Sigmoid colon (tissue), 7 donors: ENCODE measurements at places on chromosomes 13 and 19.

DNA sequence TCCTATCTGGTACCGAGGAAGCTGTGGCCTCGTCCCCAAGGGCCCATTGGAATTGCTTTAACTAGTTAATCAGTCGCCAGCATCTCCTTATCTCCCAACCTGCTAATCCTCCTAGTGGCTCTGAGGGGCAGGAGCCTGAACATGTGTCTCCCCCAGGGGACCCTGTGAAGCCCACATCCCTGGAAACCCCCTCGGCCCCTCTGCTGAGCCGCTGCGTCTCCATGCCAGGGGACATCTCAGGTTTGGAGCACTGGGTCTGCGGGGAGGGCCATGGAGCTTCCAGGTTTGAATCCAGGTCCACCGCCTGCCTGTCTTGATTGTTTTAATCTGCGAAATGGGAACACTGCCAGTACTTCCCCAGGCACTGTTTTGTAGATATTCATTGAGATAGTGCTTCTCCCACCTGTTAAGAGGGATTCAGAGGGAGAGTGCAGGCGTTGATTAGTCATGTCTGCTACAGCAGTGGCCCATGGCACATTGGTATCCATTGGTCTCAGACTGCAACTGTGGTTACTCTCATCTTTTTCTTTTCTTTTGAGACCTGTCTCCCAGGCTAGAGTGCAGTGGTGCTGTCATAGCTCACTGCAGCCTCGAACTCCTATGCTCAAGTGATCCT is 6.4 kb downstream of the PNPLA6 start:
- DNase-seq = no peak
- H3K4me1 ChIP-seq = no peaks in the 10 kb centered on the region
- no peak overlapping the region for H3K4me3 ChIP-seq
- peaks cover 91% of the 10 kb centered on the region for H3K36me3 ChIP-seq
- H3K27ac ChIP-seq = no peak overlapping the region

- no peak within 1 kb of the TSS for H3K27ac ChIP-seq
- no peaks in the 10 kb centered on the region for H3K36me3 ChIP-seq
- DNase-seq = no peak
- H3K4me3 ChIP-seq = no peak within 1 kb of the TSS
- H3K4me1 ChIP-seq = no peaks in the 10 kb centered on the region
Observed at GRCh38 chr19:1000095-1000494, at the start of gene GRIN3B. TSS of gene GRIN3B (plus strand) at chr19:1000419. CDS start at chr19:1000438, 19 bp downstream.

GRCh38 chr19:42433503-42434260 is 6.5 kb upstream of the LIPE start:
- H3K4me3 ChIP-seq = no peak overlapping the region
- no peak for DNase-seq
- no peaks in the 10 kb centered on the region for H3K4me1 ChIP-seq
- H3K27ac ChIP-seq = no peak overlapping the region
- no peaks in the 10 kb centered on the region for H3K27me3 ChIP-seq
- no peaks in the 10 kb centered on the region for H3K36me3 ChIP-seq

DNA sequence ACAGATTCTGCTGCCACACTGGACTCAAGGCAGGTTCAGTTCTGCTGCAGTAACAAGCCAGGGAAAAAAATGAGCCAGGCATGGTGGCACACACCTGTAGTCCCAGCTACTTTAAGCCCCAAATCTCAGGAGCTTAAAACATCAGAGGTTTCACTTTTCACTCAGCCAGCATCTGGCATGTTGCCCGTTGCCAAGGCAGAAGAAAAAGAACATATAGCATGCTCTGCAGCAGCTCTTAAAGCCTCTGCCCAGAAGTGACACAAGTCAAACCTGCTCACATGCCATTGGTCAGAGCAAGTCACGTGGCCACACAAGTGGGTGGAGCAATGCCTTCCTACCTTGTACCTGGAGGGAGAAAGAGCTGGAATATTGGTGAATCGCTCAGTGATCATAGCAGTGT is 14.7 kb upstream of the ADGRE5 start:
- no peak overlapping the region for H3K27ac ChIP-seq
- H3K4me3 ChIP-seq = no peak overlapping the region
- H3K36me3 ChIP-seq = no peaks in the 10 kb centered on the region
- peak; percentile 69 for DNase-seq

- peaks cover 71% of the 10 kb centered on the region for H3K4me1 ChIP-seq
- peak overlapping the region; percentile 93 for H3K27ac ChIP-seq
- H3K36me3 ChIP-seq = peaks cover 6% of the 10 kb centered on the region
- DNase-seq = peak; percentile 94
Observed at GRCh38 chr19:1266129-1266915, 2.8 kb upstream of the CIRBP start.

DNA sequence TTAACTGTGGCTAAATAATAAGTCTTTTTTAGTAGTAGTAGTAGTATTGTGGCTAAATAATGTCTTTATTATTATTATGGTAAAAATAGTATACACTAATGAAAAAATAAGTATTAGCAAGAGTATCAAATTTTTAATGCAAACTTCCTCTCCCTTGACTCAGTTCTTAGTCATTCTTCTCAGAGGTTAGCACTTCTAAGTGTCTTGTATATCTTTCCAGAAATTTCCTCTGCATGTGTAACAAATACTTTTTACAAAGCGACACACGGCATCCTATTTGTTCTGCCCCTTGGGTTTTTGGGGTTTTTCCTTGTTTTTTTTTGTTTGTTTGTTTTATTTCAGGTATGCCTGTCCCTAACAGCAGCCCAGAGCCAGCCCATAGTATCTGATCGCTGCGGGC is 20.9 kb downstream of the SIN3B start:
- H3K4me3 ChIP-seq = no peak overlapping the region
- H3K27me3 ChIP-seq = no peaks in the 10 kb centered on the region
- no peaks in the 10 kb centered on the region for H3K4me1 ChIP-seq
- no peak overlapping the region for H3K27ac ChIP-seq
- no peak for DNase-seq
- H3K36me3 ChIP-seq = peaks cover 100% of the 10 kb centered on the region
